ENCODE measurements at places on chromosomes 4 and X. TPM values are rescaled to one million over a fixed set of nuclear protein-coding genes. Genes with fewer than 3 reads are reported as not detected.

CDKN2AIP gene
- 5.3 TPM for polyA plus RNA-seq

NKX3-2 gene
- 0.25 TPM for polyA plus RNA-seq

SCRG1 gene
- 9.3 TPM for polyA plus RNA-seq

GRCh38 chr4:54781756-54782155, 124.0 kb downstream of the KIT start:
- peak; percentile 71 for DNase-seq

- no peak for DNase-seq
Observed at GRCh38 chr4:168440442-168441264, 39.6 kb downstream of the DDX60L start.

- DNase-seq = no peak
Observed at GRCh38 chr4:476501-476900, 22.5 kb downstream of the ZNF721 start.

- no peak for DNase-seq
Observed at GRCh38 chrX:79161655-79162054, 17.2 kb downstream of the GPR174 start.

All from brain (organoid and tissue), 16 donors.